NCI-H446 (cell line): ENCODE measurements at places on chromosomes 2 and 18.
A peak's percentile ranks its signal among the peaks of the same experiment; 100 is the strongest.

DNA sequence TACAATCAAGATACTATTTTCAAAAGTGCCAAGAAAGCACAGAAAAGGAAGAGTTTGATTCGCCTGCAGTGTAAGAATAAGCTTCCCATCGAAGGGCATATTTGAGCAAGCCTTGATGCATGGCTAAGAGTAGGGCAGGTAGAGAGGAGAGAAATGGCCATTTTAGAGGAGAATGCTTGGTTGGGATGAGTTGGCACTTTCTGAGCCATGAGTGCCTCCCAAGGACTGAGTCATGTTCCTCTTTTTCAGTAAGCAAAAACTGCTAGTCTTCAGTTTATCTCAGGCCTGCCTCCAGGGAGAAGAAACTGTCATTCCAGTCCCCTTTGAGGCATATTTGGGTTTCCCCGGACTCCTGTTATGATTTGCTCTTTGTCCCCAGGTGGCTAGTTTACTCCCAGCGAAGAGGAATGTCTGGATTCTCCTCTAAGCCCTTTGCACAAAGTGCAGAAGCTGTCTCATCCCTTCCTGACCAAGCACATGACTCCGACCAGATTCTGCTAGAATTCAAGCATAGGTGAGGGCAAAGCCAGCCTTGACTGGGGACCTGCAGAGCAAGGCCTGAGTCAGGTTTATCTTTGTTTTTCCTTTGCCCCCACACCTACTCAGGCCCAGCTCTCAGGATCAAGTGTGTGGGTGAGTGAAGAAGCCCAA lies 115.2 kb downstream of the TTC32 start:
- no peak for DNase-seq

- no peak for DNase-seq
These were observed 33.0 kb upstream of the CCDC150 start for GRCh38 chr2:196606516-196606915.

DNA sequence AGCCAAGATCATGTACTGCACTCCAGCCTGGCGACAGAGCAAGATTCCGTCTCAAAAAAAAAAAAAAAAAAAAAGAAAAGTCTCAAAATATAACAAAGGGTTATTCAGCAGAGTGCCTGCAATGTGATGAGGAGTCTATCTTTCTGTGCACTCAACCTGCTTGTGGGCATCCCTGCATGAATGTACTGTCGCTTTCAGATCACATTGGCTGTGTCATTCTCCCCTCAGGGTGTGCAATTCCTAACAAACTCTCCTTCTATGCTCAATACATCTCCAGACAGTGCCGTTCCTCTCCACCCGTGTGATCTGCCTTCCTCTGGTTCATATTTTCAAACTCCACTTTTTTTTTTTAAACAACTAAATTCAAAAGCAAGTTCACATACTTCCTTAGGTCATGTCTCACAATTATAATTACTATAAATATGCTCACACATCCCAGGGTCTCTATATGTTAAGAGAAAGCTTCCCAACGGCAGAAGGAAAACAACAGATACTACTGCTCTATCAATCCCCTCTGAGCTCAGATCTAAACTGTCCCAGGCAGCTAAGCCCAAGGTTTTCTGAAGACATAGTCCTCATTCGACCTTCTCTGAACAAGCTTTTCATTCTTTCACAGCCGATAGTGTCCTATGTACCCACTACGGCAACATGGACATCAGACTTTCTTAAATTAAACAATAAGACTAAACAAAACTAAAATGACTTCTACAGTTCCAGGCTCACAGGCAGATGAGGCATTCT lies 35.2 kb downstream of the PTMA start:
- no peak for DNase-seq

DNA sequence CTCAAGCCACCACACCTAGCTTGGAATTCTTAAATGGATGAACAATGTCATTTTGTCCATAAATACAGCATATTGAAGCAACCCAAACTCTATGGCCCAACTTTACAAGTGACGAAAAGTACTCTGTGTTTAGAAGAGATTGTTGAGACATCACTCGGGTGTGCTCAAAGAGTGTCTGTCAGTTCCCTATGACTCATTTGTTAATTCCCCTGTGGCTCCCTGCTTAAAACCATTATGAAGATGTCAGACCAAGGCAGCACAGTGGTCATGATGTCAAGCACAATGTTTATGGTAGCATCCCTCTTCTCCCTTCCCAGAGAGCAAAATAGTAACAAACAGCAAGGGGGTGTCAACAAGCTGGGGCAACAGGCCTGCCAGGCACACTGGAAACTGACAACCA lies 3.0 kb downstream of the LYG1 start:
- no peak for DNase-seq

DNA sequence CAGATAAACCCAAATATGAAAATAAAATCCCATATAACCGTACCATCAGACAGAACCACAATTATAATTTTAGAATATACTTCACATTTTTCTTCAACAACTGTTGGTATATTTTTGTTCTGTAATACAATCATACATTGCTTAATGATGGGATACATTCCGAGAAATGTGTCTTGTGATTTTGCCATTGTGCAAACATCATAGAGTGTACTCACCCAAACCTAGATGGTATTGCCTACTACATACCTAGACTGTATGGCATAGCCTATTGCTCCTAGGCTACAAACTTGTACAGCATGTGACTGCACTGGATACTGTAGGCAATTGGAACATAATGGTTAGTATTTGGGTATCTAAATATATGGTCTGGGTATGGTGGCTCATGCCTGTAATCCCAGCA lies 30.6 kb downstream of the MAPRE3 start:
- DNase-seq = no peak

DNA sequence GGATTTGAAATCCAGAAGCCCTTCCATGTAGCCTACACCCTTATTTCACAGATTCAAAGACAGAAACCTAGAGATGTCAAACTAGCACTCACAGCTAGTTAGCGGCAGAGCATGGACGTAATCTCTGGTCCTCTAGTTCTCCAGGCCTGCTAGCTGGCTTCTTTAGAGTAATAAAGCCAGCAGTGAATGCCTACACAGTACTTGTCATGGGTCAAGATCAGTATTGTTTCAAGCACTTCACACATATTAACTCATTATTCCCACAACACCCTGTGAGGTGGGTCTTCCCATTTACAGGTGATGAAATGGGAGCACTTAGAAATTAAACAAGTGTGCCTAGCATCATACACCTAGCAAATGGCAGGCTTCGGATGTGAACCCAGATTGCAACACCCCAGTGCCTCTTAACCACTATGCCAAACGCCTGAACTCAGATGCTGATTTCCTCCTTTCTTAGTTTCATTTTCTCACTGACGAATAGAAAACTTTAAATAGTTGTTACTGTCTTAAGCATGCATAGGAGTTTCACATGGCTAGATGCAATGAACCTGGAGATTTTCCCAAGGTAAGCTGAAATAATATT lies 14.5 kb upstream of the ZBTB14 start:
- DNase-seq = no peak

DNA sequence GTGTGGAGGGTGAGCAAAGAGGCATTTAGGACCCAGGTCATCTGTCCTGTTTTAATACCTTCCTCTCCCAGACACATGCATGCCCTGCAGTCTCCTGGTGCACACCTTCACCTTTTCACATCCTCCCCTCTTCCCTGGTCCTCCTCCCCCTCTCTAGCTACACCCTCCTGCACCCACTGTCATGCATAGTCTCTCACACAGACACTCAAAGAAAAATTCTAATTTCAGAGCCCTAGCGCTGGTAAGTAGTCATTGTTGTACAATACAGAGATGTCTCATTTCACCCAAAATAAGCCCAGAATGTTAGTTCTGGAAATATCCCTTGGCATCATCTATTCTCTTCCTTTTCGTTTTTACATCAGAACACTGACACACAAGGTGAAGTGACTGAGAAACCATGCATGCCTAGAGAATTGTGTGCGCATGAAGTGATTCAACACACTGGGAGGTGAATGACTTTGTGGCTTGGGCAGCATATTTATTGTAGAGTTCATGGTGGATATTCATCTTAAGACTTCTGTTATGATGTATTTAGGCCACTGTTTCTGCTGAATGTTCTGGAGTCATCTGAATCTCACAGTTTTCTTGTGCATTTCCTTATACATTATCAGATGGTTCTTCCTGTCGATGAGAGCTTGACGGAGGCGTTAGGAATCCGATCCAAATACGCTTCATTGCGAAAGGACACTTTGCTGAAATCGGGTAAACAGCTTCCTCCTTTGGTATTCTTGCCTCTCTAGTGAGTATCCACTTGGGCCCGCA lies 69.9 kb downstream of the COA5 start:
- no peak for DNase-seq

DNA sequence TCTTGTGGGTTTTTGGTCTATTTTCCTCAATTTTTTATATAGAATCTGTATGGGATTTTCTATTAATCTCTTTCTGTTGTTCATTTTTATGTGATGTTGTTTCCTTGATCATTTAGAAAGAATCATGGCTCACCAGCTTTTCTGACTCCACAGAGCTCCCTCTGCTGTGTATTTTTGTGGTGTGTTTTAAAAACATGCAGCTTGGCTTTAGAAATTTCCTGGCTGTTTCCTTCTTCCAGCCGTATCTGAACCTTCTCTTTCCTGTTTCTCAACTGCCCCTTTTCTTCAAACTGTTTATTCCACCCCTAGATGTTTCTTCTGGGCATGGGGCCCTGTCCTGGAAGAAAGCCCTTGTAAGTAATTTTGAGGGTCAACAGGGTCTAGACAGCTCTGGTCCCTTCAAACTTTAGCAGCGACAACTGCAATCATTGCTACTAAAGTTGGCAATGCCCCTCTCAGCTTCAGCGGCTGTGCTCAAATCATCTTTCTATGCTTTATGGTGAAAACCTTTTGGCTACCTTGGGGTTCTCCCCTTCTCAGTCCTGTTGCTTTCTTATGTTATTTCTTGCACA lies 17.6 kb upstream of the COPS8 start:
- no peak for DNase-seq

- no peak for DNase-seq
These were observed 1682.3 kb upstream of the PIK3C3 start for GRCh38 chr18:40272630-40273231.

DNA sequence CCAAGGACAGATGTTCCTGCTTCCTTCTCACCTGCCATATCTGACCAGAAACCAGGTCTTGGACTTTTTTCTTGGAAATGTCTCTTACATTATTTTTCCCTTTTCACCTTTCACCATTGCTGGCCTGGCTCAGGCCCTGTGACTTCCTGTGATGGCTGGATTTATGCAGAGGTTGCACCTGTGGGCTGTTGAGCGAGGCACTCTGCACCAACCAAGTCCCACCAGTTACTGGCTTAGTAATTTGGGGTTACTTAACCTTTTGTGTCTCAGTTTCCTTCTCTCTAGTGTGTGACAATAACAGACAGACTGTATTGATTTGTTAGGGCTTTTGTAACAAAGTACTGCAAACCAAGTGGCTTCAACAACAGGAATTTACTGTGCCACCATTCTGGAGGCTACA lies 110.0 kb downstream of the INSIG2 start:
- no peak for DNase-seq

DNA sequence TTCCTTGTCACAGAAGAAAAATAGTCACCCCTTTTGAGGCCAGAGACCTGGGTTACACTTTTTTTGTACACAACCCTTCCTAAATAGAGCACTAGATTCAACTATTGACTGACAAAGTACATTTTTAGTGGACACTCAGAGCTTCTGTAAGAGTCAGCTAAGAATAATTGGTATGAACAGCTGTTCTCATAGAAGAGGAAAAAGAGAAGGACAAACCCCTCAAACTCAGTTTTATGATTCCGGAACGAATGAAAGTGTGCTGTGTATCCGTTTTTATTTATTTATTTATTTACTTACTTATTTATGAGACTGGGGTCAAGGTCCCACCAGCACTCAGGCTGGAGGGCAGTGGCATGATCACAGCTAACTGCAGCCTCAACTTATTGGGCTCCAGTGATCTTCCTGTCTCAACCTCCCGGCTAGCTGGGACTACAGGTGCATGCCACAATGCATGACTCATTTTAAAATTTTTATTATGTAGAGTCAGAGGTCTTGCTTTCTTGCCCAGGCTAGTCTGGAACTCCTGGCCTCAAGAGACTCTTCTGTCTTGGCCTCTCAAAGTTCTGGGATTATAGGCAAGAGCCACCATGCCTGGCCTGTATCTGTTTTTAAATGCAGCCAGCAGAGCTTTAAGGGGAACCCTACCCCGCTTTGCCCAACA lies 36.0 kb upstream of the FZD5 start:
- no peak for DNase-seq

- no peak for DNase-seq
These were observed 762.3 kb downstream of the DCDC2C start for GRCh38 chr2:4465671-4466070.

GRCh38 chr2:160813506-160813858 lies 319.9 kb upstream of the RBMS1 start:
- DNase-seq = no peak

GRCh38 chr2:118223992-118224894 lies 136.0 kb downstream of the INSIG2 start:
- DNase-seq = no peak

GRCh38 chr2:145601361-145601925 lies 1081.5 kb upstream of the ZEB2 start:
- DNase-seq = peak; percentile 83

GRCh38 chr2:29519338-29519925 lies 402.0 kb downstream of the ALK start:
- DNase-seq = no peak

- DNase-seq = no peak
These were observed 101.2 kb downstream of the ASXL2 start for GRCh38 chr2:25777077-25777476.

DNA sequence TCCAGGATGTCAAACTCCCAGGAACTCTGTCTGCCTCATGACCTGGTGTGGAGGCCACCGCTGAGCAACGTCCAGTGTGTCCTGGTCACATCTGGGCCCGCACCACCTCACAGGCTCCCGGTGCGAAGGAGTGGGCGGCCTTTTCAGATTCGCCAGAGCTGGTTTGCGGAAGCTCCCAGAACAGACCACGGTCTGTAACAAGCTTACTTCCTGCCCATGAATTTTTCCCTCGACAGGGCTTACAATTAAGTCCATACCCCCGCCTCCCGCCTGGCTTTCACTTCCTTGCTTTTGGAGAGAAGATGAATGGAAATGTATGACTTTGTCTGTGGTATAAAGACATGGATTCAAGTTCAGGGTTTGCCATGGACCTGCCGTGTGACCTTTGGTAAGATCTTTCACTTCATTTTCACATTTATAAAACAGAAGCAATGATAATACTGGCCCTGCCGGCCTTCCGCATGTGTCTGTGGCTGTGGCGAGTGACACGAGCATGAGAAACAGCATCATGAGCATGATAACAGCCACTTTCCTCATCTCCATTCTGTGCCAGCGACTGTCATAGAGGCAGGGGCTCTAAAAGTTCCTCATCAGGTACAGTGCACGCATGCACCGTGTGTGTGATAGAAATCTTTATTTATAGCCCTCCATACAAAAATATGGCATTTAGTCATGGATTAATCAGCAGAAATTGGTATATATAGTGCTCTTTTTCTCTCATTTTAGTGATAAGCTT lies 31.0 kb upstream of the KCNF1 start:
- no peak for DNase-seq

- DNase-seq = no peak
These were observed 139.4 kb downstream of the FAM210A start for GRCh38 chr18:13587001-13587400.

GRCh38 chr2:96771796-96772618 lies 11.3 kb downstream of the CNNM4 start:
- no peak for DNase-seq
